Upper lobe of left lung (tissue), 6 donors: ENCODE measurements at places on chromosomes 12 and 14.

DNA sequence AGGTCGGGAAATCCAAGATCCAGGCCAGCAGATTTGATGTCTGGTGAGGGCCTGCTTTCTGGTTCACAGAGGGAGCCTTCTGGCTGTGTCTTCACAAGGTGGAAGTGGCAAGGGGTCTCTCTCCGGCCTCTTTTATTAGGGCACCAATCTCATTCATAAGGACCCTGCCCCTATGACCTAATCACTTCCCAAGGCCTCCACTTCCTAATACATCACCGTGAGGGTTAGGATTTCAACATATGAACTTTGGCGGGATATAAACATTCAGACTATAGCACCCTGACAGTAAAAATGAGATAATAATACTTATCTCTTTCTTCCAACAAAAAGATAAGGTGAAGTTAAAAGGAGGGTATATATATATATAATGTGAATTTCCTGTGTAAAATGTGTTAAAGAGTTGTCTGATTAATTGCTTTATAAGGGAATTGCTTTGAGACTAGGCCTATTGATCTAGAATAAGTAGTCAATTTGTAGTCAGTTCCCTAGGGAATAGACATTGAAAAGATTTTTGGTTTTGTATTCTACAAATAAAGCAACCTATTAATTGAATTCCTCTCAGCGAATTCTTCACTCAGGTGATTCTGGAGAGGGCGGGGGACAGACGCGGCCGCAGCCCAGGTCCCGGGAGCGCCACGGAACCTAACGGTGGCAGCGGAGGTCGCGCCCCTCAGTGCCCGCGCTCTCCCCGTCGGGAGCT lies 516 bp upstream of the LGALS3 start:
- DNase-seq = no peak

DNA sequence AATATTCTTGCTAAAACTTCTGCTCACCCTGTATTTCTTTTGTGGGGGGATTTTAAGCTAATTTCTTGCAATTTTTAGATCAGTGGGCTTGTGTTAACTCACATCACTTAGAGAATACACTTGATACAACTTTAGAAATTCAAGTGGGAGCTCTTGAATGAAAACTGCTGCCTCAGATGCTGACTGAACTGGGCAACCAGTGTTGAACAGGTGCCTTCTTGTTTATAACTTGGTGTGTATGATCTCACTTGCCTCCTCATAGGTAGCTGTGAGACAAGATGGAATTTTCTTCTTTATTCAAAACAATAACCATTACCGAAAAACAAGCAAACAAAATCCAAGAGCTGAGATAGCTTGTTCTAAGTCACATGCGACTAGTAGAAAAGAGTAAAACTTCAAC lies 63.5 kb downstream of the FGD4 start:
- no peak for DNase-seq

DNA sequence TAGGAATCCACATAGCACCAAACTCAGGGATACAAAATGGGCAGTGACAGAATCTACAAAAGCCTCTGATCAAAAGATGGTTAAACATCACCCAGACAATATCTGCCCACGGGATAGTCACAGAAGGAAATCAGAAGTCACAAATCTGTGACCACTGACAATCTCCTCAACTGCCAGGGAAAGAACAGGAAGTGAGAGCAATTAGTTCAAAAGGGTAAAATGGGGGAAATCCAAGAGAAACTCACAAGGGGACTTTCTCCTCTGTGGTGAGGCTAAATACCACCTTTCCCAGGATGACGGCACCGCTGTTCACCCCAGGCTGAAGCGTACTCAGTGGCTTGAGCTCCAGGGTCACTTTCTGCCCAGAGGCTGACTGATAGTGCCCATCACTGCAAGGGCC lies 10.7 kb downstream of the TTC5 start:
- no peak for DNase-seq

- peak; percentile 25 for DNase-seq
Measured at GRCh38 chr14:23608454-23608853, 27.7 kb upstream of the DHRS2 start.

DNA sequence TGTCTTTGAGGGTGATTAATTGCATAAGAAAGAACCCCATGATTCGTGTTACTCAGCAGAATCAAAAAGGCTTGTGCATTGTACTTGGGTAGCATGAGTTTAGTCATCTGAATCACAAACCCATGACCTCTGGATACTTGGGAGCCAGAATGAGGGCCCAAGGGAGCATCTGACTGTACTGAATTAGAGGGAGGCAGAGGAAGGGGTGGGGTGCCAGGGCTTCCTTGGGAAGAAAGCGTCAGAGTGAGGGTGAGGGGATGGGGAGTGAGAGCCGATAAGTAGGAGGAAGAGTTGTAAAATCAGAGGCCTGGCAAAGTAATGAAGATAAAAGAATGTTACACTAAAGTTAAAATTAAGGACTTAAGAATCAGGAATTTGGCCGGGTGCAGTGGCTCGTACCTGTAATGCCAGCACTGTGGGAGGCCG lies 29.8 kb downstream of the GPRC5D start:
- DNase-seq = no peak

GRCh38 chr12:32688786-32689185 lies 9.7 kb downstream of the DNM1L start:
- no peak for DNase-seq

- no peak for DNase-seq
Measured at GRCh38 chr14:51293149-51293911, 53.3 kb downstream of the TMX1 start.

GRCh38 chr12:46377678-46378077 lies 5.1 kb upstream of the SLC38A2 start:
- no peak for DNase-seq

DNA sequence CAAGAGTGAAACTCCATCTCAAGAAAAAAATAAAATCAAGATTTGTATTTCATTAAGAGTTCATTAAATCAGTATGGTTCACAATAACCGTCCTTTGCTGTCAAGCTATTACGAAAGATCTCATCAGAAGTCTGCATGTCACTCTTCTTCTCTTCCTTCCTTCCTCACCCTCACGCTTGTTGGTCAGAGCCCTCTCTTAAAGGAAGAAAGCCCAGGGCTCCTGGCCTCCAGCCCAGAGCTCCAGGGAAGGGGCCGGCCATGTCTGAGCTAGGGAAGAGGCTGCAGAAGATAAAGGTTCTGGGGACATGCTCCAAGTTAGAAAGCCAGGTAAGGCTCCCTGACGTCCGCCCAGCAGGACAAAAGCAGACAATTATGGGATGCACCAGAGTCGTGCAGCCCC lies 43.1 kb upstream of the DLK1 start:
- no peak for DNase-seq

- no peak for DNase-seq
Measured at GRCh38 chr12:32906399-32907165, 10.0 kb upstream of the PKP2 start.

- no peak for DNase-seq
Measured at GRCh38 chr12:91617818-91618217, 435.2 kb upstream of the DCN start.

DNA sequence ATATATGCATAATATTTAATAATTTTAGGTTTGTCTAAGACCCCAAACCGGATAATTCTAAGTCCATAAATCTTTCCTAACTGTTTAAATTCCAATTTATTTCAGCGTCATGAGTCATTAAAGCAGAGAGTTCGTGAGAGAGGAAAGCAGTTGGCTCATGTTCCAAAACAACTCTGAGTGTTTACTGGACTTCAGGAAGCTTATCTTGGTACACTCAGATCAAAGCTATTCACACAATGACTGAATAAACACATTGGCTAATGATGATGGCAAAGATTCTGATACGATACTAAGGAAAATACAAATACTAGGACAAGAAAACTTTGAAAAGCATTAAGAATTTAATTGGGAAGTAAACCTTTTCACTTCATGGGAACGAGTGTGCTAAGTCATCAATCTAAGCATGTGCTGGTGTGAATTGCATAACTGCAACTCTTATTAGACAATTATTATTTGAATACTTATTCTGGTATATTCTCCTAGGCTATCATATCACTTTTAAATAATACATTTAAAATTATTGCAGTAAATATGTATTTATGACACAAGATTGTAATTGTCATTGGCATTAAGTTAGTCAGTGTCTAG lies 34.8 kb upstream of the CLEC14A start:
- no peak for DNase-seq

GRCh38 chr14:56660677-56661389 lies 81.2 kb downstream of the TMEM260 start:
- DNase-seq = no peak

DNA sequence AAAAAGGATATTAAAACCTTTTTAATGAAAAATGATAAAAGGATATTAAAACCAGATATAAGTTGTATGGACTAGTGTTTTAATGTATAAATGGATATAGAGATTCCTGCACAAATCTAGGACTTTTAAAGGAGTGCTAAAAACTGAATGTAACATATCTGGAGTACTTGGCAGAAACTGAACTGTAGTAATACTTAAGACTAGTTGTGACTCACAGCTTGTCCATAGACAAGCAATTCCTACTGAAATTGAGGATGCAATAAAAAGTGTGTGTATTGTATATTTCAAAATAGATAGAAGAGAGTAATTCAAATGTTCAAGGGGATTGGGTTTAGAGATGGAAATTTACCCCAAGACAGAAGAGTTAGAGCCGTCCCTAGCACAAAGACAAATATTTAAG lies 59.6 kb downstream of the FBXO33 start:
- no peak for DNase-seq

DNA sequence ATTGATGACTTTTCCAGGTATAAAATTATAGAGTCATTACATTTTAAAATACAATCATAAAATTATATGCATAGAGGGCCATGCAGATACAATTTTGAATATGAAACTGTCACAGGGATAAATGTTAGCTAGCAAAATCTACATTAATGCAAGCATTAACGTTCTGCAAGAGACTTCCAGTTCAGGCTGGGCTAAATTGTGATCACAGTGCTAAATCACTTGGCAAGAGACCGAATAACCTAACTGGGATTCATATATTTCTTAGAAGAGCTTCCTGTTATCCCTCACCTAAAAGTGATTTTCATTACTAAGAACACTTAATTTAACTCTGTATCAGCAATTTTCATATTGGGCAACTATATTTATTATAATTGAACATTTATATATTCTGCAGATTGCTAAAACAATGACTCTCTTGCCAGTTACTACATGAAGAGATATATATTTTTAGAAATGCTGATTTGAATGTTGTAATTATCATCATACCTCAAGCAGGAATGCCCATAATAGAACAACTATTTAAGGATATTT lies 83.2 kb downstream of the MGAT4C start:
- no peak for DNase-seq

DNA sequence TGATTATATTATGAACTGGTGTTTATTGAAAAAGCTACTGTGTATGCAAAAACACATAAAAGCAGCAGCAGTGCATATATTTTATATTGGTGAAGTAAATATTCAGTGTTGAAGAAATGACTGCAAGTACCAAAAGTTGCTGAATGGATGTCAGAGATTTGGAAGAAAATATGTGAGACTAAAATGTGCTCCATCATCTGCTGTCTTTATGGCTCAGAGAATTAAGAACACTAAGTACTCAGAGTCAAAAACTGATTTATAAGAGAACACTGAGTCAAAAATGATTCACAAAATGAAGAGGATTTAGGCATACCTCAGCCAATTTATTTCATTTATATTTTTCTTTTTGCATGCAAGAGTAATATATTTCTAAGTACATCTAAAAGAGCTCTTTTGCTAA lies 86.3 kb upstream of the PDZRN4 start:
- no peak for DNase-seq

DNA sequence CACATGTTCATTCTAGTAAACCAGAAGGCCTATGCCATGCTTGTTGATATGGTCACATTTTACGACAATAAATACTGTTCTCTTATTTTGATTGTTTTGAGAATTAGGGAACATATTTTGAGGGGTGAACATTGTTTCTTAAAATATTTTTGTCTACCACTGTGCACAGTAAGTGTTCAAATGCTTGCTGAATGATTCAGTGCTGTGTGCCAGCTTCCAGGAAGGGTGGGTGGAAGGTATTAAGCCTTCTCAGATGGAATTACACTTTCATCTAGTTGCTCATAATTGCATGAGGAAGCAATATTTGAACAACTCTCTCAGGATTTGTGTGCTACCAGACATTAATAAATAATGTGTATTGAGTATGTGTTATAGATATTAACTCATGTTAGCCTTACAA lies 15.5 kb upstream of the TMX1 start:
- DNase-seq = no peak

DNA sequence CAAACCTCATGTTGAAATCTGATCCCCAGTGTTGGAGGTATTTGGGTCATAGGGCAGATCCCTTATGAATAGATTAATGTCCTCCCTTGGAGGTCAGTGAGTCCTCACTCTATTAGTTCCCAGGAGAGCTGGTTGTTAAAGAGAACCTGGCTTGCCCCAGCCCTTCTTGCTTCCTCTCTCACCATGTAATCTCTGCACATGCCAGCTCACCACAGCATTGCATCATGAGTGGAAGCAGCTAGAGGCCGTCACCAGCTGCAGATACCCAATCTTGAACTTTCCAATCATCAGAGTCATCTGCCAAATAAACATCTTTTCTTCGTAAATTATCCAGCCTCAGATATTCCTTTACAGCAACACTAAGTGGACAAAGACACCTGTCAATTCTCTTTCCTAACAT lies 161.8 kb upstream of the IGF1 start:
- no peak for DNase-seq

GRCh38 chr12:91179315-91179714 lies 3.3 kb downstream of the DCN start:
- no peak for DNase-seq

GRCh38 chr14:106850913-106851825 lies 1324.8 kb downstream of the TMEM121 start:
- DNase-seq = peak; percentile 39

- no peak for DNase-seq
Measured at GRCh38 chr14:62209287-62209899, 447.2 kb downstream of the SNAPC1 start.

DNA sequence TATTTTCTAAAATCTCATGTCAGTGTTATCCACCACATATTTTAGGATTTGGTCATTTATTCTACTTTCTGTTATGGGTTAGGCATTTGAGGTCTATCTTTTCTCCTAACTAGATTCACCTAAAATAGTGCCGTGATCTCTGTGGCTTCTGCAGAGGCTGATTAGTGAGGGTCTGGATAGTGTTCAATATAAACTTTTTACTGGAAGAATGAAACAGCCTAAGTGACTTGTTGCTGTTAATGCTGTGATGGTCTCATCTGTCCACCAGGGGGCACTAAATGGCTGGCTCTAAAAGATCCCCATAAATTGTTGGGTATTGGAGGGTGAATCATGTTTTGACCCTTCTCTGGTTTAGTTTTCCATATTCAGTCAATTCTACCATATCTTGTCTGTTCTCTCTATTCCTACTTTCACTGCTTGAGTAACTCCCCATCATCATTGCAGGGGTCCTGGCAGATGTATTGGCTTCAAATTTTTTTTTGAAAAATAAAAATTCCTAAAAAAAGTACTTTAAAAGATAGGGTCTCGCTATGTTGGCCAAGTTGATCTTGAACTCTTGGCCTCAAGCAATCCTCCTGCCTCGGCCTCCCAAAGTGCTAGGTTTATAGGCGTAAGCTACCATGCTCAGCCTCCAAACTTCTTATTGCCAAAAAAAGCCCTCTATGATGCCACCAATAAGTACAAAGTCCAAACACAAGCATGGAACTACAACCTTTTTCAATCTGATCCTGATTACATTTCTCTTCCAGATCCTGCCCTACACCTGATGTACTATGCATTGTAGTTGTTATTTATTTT lies 6.9 kb downstream of the PABPN1 start:
- no peak for DNase-seq
